ENCODE measurements at places on chromosomes 13 and 19. TPM values are rescaled to one million over a fixed set of nuclear protein-coding genes. Genes with fewer than 3 reads are reported as not detected.

The ZNF486 gene
- 3.4 TPM for total RNA-seq

The URAD gene
- total RNA-seq: not detected

The SHKBP1 gene
- 25.6 TPM for total RNA-seq

The VSIG10L gene
- total RNA-seq: 0.25 TPM

The WDR87 gene
- total RNA-seq: not detected

The ZNF681 gene
- total RNA-seq: 0.31 TPM

The GGACT gene
- total RNA-seq: 4.9 TPM

The ANKRD24 gene
- total RNA-seq: 1.5 TPM

The C19orf81 gene
- 0.62 TPM for total RNA-seq

The TMPRSS9 gene
- not detected for total RNA-seq

The KRTDAP gene
- total RNA-seq: not detected

The PPP1R13L gene
- 0.53 TPM for total RNA-seq

The NKPD1 gene
- 0.06 TPM for total RNA-seq

The SLITRK1 gene
- total RNA-seq: not detected

The ZNF470 gene
- total RNA-seq: 6.3 TPM

The CGB2 gene
- not detected for total RNA-seq

The MZF1 gene
- 11.4 TPM for total RNA-seq

The MVB12A gene
- 36.4 TPM for total RNA-seq

The PRSS57 gene
- not detected for total RNA-seq

The GGN gene
- 0.66 TPM for total RNA-seq

The CLC gene
- not detected for total RNA-seq

The KL gene
- total RNA-seq: 0.13 TPM

The ZNF229 gene
- 11.9 TPM for total RNA-seq

The TMEM150B gene
- not detected for total RNA-seq

The NAPSA gene
- total RNA-seq: 0.06 TPM

The B3GNT3 gene
- total RNA-seq: not detected

The MPHOSPH8 gene
- 19.8 TPM for total RNA-seq

The ZSWIM4 gene
- total RNA-seq: 2.9 TPM

The DHDH gene
- 0.12 TPM for total RNA-seq

The S1PR4 gene
- not detected for total RNA-seq

The ZNF382 gene
- total RNA-seq: 8.6 TPM

The FCAR gene
- total RNA-seq: not detected

The CEACAM7 gene
- total RNA-seq: not detected

The HSH2D gene
- not detected for total RNA-seq

The CFAP97D2 gene
- total RNA-seq: not detected

The NR2F6 gene
- 33.8 TPM for total RNA-seq

The PRKCSH gene
- total RNA-seq: 126 TPM

The PRR19 gene
- total RNA-seq: 0.25 TPM

The CD33 gene
- not detected for total RNA-seq

The ZNF677 gene
- 15.0 TPM for total RNA-seq

The SLC25A42 gene
- 4.9 TPM for total RNA-seq

The CCDC8 gene
- 19.2 TPM for total RNA-seq

The SYDE1 gene
- 19.3 TPM for total RNA-seq

The KLK7 gene
- not detected for total RNA-seq

The KIR2DL4 gene
- total RNA-seq: not detected

The TNFSF9 gene
- not detected for total RNA-seq

The SH2D3A gene
- not detected for total RNA-seq

The EDNRB gene
- 9.4 TPM for total RNA-seq

The RHPN2 gene
- 0.66 TPM for total RNA-seq

The CACNA1A gene
- 3.5 TPM for total RNA-seq

The KLK8 gene
- total RNA-seq: not detected

The PPP2R1A gene
- total RNA-seq: 113 TPM

The S1PR2 gene
- 9.4 TPM for total RNA-seq

The NXNL1 gene
- not detected for total RNA-seq

The IQCN gene
- 0.87 TPM for total RNA-seq

Data from aortic smooth muscle cell (primary cell).